ENCODE measurements at places on chromosomes 7 and 10.

GRCh38 chr10:60943316-60944057, 498 bp downstream of the RHOBTB1 start:
- DNase-seq: peak; percentile 94

GRCh38 chr10:133218891-133219290, 11.1 kb upstream of the UTF1 start:
- no peak for DNase-seq

- DNase-seq: no peak
Measured at GRCh38 chr7:150994141-150994837, 3.5 kb downstream of the NOS3 start.

DNA sequence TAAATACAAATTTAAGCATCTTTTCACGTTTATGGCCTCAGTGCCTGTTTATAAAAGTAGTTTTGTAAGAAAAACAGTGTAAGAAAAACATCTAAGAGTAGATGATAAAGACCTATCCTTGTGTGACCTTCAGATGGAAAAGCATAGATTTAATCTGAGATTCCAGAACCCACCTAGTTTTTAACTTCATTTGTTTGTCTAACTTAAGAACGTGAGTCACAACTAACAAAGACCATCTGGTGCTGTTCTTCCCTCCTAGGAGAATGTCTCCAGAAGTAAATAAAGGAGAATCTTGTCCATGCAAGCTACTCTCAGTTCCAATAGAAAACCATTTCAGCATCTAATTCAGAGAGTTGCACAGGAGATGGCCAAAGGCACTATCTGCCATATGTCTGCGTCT, 265.4 kb upstream of the C7orf33 start:
- no peak for DNase-seq

GRCh38 chr10:92598321-92598720, 5.4 kb downstream of the KIF11 start:
- no peak for DNase-seq

All from muscle of back (tissue), 13 donors.